ENCODE measurements at places on chromosomes 13 and 19.

GRCh38 chr13:28753208-28753892 is 34.6 kb upstream of the SLC46A3 start:
- DNase-seq: no peak

GRCh38 chr13:41756198-41756880 is 204.6 kb downstream of the VWA8 start:
- DNase-seq: no peak

- no peak for DNase-seq
These were observed 500 bp downstream of the SMIM24 start for GRCh38 chr19:3479834-3480215.

- DNase-seq: peak; percentile 5
These were observed 598 bp upstream of the LPAR2 start for GRCh38 chr19:19628501-19629134.

DNA sequence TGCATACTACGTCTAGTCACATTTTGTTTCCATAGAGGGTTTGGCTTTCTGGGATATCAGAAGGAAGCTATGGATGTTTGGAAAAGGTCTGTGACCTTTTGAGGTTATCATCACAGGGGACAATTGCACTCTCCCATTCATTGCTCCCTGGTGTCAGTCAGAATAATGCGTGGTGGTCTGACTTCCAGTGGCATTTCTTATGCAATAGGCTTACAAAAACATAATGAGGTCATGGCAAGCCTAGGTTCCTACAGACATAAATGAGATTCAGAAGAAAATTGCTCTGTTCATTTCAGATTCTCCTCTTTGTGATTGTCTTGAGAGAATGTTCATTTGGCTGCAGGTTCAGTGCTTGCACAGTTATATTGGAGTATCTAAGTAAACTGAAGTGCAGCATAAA is 54.6 kb downstream of the ARHGAP35 start:
- no peak for DNase-seq

DNA sequence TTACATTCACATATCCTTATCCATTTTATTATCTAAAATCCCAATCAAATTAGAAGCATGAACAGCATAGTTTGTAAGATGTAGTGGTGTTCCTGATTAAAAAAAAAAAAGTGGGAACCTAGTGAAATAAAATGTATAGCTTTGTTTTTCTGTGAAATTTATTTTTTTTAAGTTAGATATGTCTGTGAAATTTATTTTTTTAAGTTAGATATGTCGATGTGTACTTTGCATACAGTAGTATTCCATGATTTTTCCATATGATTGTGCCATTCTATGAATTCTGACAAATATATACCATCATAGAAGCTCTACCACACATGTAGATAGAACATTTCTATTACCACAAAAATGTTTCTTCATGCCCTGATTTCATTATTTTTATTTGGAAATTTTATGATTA is 6.0 kb upstream of the MAB21L1 start:
- no peak for DNase-seq

DNA sequence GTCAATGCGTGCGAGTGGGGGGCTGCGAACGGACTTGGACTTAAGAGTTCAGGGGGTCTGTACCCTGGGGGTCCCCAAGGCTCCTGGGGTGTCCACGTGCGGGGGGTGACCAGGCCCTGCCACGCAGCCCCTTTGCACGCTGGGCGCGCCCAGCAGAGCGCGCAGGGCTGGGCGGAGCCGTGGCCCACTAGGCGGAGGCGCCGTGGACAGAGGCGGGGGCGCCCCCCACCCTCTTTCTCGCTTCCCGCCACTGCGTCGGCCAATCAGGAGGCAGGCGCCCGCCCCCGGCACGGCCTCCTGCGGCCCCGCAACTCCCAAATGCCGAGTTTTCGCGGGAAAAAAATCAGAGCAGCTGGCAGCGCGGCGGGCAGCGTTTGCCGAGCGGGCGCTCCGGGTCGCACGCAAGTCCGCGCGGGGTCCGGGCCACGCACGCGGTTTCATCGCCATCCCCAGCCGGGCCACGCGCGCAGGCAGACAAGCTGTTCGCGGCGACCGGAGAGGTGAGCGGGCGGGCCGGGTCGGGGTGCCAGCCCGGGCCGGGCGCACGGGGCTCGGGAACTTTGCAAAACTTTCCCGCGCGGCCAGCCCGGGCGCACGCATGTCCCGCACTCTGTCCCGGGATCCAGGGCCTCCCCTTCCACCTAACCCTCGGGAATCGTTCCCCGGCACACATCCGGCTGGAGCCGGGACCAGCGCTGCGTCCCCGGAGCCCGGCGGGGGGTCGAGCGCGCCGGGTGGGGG is at the start of gene UHRF1:
Gene UHRF1 (plus strand): TSS at position 346 of the 741 bp plus-strand sequence. CDS start 1,385 bp downstream, outside the sequence.
- no peak for DNase-seq

GRCh38 chr19:18399008-18399407 is 1.6 kb upstream of the LRRC25 start:
- no peak for DNase-seq

DNA sequence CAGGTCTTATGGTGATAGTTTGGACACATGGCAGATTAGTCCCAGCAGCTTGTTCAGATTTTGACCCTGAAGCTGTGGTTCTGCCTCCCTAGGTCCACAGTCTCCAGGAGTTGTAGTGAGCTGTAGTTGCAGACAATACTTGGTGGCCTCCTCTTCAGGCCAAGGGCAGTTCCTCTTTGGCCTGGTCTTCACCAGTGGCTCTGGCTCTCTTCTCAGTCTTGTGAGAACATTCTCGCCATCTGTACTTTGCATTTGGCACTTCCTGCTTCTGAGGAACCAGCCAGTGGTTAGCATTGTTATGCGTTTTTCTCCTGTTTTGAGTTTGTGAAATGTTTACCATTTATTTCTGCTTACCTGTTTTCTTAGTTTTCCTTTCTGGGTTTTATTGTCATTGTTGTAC is 40.7 kb downstream of the PCCA start:
- no peak for DNase-seq

GRCh38 chr19:6894313-6894712 is 6.9 kb downstream of the ADGRE1 start:
- DNase-seq: no peak

- DNase-seq: no peak
These were observed 3.0 kb downstream of the TOMM40 start for GRCh38 chr19:44894052-44894400.

DNA sequence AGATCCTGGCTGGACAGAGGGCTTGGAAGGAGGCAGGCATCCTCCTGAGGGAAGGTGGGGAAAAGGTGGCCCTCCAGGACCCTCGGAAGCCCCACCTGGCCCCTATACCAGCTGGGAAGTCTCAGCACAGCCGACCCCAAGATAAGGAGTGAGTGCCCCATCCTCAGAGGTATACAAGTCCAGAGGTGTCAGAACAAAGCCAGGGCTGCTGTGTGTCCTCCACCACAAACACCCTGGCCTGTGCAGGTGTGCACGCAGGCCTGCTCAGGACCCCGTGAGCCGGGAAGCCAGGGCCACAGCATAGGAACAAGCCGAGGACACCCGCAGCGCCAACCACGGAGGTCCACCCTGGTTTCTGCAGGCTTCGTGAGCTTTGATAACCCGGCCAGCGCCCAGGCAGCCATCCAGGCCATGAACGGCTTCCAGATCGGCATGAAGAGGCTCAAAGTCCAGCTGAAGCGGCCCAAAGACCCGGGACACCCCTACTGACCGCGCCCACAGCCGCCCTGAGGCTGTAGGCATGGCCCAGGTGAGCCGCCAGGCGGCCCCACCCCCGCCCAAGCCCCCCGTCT is 68.6 kb downstream of the CELF5 start:
- DNase-seq: no peak

DNA sequence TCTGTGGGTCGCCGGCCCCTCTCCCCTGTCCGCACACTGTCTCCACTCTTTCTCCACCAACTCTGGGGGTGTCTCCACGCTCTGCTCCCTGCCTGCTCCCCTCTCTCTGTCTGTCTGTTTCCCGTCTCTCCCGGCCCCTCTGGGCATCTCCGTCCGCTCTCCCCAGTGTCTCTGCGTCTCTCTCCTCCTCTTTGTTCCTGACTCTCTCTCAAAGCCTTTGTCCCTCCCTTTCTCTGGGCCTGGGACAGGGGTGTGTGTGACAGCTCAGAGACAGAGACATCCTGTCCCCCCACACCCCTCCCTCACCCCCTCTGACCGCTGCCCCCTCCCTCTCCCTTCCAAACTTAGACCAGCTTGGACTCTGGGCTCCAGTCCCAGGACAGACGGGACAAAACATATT is 668 bp upstream of the SBK3 start:
- DNase-seq: no peak

DNA sequence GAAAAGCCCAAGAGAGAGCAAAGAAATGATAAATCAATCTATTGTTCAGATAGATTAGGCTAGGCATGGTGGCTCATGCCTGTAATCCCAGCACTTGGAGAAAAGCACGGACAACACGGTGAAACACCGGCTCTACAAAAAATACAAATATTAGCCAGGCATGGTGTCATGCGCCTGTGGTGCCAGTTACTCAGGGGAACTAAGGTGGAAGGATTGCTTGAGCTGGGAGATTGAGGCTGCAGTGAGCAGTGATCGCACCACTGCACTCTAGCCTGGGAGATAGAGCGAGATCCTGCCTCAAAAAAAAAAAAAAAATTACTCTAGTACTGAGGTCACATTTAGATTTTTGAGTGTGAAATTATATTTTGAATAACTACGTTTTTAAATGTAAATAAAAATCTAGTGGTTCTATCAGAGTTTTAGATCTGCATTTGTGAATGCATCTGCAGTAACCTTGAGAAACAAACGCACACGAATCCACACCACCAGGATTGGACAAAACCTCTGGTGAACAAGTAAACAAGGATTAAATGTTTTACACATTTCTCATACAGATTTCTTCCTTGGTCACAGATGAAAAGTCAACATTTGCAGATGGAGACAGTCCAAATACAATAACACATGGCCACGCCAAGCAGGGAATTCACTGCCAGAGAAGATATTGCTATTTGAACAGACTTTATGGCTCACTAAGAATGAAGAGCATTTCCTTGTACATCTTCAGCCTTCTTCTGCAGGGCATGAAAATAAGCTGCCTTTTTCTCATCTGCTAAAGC is 917.6 kb downstream of the PCDH9 start:
- no peak for DNase-seq

- DNase-seq: no peak
These were observed 16.3 kb downstream of the NEK5 start for GRCh38 chr13:52112591-52112990.

DNA sequence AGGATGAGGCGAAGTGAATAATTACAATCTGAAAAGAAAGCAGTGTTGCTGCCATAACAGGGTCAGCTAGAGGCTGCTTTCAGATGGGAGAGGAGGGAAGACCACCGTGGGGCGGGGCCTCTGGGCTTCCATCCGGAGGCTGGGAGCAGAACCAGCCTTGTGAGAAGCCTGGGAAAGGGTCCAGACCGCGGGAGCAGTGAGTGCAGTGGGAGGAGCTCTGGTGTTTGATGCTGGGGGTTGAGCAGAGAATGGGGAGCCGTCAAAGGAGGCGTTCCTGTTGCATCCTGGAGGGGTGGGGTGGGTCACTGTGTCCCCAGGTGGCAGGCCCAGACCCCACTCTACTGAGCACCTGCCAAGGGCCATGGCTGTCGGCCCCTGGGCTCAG is 18.1 kb downstream of the NKPD1 start:
- DNase-seq: no peak

DNA sequence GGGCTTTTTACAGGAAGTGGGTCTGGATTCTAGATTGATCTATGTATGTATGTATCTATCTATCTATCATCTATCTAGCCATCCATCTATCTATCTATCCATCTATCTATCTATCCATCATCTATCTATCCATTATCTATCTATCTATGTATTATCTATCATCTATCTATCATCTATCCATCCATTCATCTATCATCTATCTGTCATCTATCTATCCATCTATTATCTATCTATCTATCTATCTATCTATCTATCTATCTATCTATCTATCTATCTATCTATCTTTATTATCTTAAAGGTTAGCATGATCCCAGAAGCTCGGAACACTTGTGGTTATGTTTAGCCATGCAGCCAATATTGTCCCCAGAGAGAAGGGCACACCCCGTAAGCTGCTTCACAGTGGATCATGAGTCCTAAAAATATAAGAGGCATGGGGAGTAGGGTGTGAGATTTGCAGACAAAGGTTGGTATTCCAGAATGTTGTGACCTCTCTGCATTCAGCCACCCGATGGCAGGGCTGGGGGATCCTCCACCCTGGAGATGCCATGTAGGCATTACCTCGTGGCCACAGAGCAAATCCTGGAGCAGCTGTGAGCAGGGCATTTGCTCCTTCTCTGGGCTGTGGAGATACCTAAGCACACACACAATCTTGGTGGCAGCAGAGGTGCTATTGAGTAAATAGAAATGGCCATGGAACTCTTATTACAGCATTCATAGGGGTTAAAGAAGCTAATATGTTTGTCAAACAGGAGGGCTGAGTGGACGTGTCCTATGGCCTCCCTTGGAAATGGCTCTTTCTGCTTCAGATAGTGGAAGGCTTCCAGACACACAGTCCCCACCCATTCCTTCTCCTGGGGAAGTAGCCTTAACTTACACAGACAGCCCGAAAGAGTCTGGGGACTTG is 310.0 kb upstream of the TSHZ3 start:
- no peak for DNase-seq

GRCh38 chr13:91406619-91407018 is 8.2 kb downstream of the GPC5 start:
- DNase-seq: no peak

DNA sequence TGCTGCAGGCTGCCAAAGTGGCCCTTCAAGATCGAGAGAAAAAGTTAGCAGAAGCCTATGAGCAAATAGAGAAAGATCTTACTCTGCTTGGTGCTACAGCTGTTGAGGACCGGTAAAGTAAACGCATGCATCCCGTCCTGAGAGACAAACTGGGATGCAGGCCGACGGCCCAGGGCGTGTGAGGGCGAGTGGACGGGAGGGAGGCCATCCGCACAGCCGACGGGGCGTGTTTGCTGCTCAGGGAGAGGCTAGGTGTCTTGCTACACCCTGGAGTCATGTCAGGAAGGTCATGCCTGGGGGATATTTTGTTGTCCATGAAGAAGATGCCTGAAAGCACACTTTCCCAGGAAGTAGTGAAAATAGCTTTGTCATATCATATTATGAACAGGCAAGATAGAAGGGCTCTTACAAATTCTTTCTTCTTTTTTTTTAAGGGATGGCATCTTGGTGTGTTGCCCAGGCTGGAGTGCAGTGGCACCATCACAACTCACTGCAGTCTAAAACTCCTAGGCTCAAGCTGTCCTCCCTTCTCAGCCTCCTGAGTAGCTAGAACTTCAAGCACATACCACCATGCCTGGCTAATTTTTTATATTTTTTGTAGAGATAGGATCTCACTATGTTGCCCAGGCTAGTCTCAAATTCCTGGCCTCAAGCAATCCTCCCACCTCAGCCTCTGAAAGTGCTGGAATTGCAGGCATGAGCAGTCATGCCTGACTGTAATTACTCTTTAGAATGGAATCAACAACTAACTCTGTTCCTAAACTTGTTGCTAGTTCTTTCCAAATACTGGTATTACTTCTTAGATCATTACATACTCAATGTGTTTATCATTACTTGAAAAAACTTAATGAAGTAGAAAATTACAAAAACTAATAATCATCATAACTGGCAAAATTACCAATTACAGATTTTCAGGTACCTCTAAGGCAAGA is 117.6 kb upstream of the MCF2L start:
- no peak for DNase-seq

DNA sequence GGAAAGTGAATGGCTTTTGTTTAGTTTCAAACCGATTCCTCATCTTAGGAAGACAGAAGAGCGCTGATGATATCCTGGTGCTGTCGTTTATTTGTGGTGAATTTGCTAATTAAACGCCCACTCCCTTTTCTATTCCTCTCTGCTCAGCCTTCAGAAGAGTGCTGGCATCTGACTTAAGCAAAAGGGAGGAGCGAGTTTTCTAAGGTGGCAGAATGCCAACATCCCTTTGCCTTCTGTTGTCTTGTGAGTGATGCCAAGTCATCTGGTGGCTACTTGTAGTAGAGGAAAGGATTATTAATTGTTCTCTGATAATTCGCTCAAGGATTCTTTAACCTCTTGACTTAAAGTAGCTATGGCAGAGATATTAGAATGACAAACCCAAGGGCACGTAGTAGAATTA is 68.1 kb downstream of the ERCC5 start:
- DNase-seq: no peak
